ENCODE measurements at places on chromosomes 1 and 21. TPM values are rescaled to one million over a fixed set of nuclear protein-coding genes. Genes with fewer than 3 reads are reported as not detected.

Gene FCRL1
- total RNA-seq: 0.12 TPM

Gene TTC22
- 6.1 TPM for total RNA-seq

Gene GPR52
- 0.68 TPM for total RNA-seq

- no peaks in the 10 kb centered on the region for H3K27me3 ChIP-seq
- peaks cover 12% of the 10 kb centered on the region for H3K4me1 ChIP-seq
- no peak overlapping the region for H3K4me3 ChIP-seq
- no peak for DNase-seq
Measured at GRCh38 chr1:173469656-173470055, 7.5 kb upstream of the PRDX6 start.

DNA sequence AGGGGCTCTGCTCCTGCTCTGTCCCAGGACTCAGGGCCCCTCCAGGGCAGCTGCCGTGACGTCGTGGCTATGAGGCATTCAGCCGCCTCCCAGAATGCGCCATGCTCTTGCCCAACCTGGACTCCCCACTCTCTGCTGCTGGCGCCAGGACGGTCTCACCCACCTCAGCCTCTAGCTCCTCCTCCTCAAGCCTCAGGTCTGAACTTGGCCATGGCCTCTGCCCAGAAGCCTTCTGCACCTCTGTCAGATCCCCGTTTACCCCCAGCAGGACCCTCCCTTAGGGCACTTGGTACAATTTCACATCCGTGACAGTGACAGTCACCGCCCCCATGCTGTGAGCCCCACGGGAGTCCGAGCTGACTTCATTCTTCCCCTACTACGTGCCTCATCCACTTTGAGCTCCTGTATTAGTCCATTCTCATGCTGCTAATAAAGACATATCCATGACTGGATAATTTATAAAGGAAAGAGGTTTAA lies 4.9 kb downstream of the CSTB start:
- H3K36me3 ChIP-seq: peaks cover 13% of the 10 kb centered on the region
- DNase-seq: no peak
- peaks cover 12% of the 10 kb centered on the region for H3K4me1 ChIP-seq
- no peak overlapping the region for H3K27ac ChIP-seq

DNA sequence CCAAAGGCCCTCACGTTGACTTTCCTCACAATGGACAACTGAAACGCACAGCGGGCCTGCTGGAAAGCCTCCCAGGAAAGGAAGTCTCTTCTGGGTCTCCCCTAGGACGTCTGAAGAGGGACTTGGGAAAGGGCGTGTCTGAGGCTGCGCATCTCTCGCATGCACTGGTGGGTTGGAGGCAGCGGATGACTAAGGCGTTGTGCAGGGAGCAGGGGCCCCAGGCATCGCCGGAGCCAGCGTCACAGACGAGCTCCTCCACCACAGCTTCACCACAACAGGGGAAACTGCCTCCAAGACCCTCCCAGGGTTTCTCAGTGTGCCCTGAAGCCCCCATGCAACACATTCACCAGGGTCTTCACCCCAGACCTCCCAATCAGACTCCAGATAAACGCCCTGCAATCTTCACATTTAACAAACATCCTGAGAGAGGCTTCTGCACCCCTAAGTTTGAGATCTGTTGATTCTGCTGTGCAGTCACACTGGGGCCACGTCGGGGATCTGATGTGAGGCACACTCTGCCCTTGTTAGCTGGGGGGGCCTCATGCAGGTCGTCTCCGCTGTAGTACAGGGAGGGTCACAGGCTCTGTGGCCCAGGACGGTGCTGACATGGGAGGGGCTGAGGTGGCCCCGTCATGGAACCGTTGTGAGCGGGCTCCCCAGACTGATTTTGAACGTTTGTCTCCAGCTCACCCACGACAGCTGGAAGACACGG lies 7.0 kb upstream of the TFF1 start:
- no peaks in the 10 kb centered on the region for H3K27me3 ChIP-seq
- H3K27ac ChIP-seq: no peak overlapping the region
- H3K36me3 ChIP-seq: no peaks in the 10 kb centered on the region
- no peak overlapping the region for H3K4me3 ChIP-seq
- DNase-seq: no peak

GRCh38 chr1:111596499-111596898 lies 23.1 kb upstream of the RAP1A start:
- no peak overlapping the region for H3K4me3 ChIP-seq
- H3K36me3 ChIP-seq: no peaks in the 10 kb centered on the region
- no peak overlapping the region for H3K27ac ChIP-seq

DNA sequence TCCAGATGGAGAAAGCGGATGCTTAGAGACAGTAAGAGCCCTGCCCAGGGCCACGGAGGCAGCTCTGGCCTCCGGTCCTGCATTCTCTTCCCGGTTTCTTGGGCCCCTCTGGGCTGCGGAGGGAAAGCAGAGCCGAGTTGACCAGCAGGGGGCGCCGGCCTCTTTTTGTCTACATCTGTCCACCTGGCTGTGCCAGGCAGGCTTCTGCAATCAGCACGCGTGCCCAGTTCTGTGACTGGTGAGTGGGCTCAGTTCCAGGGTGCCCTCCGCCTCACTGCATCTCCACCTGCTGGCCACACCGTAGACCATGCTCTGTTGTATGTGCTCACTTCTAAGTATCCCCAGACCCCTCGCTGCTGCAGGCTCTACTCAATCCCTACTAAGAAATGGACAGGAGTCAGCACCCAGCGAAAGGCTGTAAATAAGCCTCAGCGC lies 6.7 kb upstream of the HUNK start:
- peak; percentile 92 for DNase-seq
- H3K27ac ChIP-seq: no peak overlapping the region
- no peaks in the 10 kb centered on the region for H3K27me3 ChIP-seq
- no peaks in the 10 kb centered on the region for H3K36me3 ChIP-seq
- no peak overlapping the region for H3K4me3 ChIP-seq

- no peaks in the 10 kb centered on the region for H3K4me1 ChIP-seq
- H3K4me3 ChIP-seq: no peak overlapping the region
- H3K27ac ChIP-seq: no peak overlapping the region
- H3K27me3 ChIP-seq: no peaks in the 10 kb centered on the region
- DNase-seq: peak; percentile 25
Measured at GRCh38 chr1:18537386-18538306, 56.9 kb downstream of the KLHDC7A start.

DNA sequence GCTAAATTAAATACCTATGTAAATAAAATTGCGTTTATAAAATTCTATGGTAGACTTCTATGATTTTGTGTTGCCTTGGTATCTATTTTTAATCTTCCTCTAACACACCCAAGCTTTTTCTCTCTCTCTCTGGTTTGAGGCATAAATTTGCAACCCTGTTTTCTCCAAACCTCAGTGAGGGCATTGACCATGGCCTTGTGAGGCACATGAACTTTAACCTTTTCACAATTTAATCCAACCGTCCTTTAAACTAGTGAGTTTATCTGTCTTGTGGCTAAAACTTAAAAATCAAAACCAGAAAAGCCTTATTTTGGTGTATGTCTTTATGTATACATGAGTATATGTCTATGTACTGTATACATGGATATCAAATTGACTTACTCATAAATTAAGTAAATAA lies 746.6 kb upstream of the B3GALT2 start:
- peaks cover 16% of the 10 kb centered on the region for H3K4me1 ChIP-seq
- no peaks in the 10 kb centered on the region for H3K36me3 ChIP-seq
- H3K27me3 ChIP-seq: no peaks in the 10 kb centered on the region
- no peak for DNase-seq
